ENCODE measurements at places on chromosomes 3 and 15.

DNA sequence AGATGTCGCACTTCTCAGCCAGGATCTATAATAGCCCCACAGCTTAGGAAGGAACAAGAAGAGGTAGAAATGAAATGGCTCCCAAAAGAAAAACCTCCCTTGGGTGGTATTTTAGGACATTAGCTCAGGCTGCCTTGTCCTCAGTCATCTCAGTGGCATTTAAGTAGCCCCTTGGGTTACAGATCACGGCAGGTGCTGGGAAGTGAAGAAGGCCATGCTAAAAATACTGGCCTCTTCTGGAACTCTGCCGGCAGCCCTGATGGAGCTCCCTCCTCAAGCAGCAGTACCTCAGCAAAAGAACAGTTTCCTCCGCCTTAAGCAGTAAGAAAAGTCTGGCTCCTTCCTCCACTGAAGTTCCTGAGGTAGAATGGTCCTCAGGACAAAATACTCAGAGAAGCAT lies 7.3 kb upstream of the TPM1 start:
- no peak for DNase-seq

DNA sequence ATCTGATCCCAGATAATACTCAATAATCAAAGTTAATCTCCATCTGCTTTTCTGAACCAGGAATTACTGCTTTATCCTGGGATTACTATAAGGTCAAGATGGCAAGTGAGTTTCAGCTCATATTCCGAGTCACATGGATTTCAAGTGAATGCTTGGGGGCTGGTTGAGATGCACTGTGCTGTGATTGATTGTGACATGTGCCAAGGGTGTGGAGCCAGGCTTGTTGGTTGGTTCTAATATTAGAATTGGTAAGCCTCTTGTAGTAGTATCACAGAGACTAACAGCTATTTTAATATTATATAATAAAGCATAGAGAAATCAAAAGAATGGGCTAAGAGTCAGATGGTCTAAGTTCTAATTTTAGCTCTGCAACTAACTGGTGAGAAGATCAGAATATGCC lies 74.2 kb upstream of the ICE2 start:
- no peak for DNase-seq

GRCh38 chr3:12750223-12750622 lies 8.8 kb downstream of the TMEM40 start:
- DNase-seq = no peak

DNA sequence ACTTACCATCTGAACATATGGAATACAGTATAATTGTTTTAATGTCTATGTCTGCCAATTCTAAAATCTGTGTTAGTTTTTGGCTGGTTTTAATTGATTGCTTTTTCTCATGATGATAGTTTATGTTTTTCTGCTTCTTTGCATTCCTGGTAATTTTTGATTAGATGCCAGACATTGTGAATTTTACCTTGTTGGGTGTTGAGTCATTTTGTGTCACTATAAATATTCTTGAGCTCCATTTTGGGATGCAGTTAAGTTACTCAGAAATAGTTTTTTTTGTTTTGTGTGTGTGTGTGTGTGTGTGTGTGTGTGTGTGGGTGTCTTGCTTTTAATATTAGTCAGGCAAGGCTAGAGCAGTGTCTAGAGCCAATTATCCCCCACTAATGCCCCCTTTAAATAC lies 818.8 kb upstream of the NR2F2 start:
- DNase-seq = no peak

GRCh38 chr3:106343811-106344210 lies 475.0 kb upstream of the CBLB start:
- no peak for DNase-seq

DNA sequence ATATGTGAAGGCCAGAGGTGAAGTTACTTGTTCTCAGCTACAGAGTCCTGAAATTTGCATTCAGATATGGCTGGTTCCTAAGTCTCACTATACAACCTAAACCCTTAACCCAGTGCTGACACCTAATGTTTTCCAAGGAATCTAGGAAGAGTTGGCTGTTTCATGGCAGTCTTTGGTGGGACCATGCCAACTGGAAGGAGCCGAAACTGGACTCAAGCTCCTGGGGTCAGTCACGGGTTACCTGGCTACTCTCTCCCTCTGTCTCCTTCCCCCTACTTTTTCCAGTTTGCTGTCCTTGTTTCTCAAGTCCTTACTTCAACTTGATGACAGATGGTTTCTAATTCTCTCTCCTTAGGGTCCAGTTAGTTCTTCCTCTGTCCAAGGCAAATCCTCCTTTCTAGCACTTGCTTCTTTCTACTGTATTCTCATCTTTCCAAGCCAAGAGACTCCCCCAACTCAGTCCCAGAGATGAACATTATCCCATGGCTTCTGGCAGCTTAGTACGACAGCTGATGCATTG lies 88.6 kb upstream of the COL6A5 start:
- no peak for DNase-seq

GRCh38 chr15:43908516-43909050 lies 81.8 kb downstream of the WDR76 start:
- DNase-seq = no peak

GRCh38 chr3:129052675-129053074 lies 7.9 kb upstream of the GP9 start:
- DNase-seq = no peak

- no peak for DNase-seq
Observed at GRCh38 chr3:46660003-46660402, 33.5 kb downstream of the ALS2CL start.

GRCh38 chr15:57090496-57090859 lies 172.0 kb downstream of the TCF12 start:
- no peak for DNase-seq

- no peak for DNase-seq
Observed at GRCh38 chr15:58793862-58794261, 22.8 kb downstream of the MINDY2 start.

DNA sequence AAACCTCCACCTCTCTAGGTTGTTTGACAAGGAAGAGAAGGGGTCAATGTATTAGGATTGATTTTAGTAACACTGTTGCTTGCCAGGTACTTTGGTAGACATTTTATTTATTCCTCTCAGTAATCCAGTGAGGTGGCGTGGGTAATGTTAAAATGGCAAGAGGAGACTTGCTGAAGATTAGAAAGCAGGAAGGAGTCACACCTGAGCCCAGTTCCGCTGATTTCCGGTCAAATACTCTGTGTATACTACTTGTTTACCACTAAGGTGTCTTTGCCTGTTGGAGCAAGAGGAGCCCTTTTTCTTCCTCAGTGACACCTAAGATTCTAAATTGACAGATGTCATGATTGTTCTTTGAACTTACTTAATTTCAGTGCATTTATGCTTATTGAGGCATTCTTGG lies 1.7 kb downstream of the OXNAD1 start:
- DNase-seq = no peak

- DNase-seq = peak; percentile 71
Observed at GRCh38 chr3:13420831-13421765, 976 bp upstream of the NUP210 start.

DNA sequence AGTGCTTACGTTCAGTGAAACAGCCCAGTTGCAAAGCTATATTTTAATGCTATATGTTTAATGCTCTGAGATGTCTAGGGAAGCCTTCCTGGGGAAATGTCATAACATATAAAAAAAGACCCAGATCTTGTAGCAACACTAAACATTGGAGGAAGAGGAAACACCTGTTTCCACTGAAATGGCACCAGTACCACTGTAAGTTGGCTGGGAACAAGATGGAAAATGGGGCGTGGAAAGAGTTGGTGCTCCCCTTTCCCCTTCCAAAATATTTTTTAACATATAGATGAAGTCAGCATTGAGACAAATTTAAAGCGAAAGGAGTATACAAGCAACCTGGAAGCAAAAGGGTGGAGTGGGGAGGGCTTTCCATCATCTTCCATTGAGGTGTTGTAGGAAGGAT lies 289.9 kb upstream of the COL8A1 start:
- DNase-seq = no peak

DNA sequence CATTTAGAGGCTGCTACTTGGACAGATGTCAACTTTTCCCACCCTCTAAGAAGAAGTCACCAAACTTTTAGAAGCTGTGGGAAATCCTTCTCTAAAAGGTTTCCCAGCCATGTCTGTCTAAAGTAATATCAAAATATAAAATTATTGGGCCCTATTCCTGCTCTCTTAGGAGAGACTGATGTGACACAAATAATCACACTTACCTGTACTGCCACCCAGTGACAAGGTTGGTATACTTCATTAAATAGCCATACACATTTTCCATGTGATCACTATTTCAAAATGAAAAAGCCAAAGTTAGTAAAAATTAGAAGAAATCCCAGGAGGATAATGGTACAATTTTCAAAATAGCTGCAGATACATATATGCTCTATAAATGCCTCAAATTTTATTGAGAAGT lies 12.6 kb downstream of the OSBPL11 start:
- no peak for DNase-seq

DNA sequence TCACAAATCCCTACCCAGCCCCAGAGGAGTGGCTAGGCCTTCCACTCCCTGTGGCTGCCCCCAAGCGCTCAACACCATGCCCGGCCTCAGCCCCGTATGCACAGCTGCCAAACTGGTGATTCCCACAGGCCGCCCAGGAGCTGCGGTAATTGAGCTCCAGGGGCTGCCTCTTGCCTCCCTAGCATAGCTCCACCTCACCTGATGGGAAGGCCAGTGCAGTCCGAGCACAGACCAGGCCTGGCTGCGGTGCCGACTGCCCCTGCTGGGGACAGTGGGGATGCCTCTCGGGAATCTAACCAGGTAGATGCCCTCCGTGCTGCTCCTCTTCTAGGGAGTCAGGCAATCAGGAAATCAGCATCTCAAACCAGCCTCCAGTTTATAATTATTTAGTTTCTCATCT lies 25.9 kb downstream of the SCN5A start:
- DNase-seq = no peak

DNA sequence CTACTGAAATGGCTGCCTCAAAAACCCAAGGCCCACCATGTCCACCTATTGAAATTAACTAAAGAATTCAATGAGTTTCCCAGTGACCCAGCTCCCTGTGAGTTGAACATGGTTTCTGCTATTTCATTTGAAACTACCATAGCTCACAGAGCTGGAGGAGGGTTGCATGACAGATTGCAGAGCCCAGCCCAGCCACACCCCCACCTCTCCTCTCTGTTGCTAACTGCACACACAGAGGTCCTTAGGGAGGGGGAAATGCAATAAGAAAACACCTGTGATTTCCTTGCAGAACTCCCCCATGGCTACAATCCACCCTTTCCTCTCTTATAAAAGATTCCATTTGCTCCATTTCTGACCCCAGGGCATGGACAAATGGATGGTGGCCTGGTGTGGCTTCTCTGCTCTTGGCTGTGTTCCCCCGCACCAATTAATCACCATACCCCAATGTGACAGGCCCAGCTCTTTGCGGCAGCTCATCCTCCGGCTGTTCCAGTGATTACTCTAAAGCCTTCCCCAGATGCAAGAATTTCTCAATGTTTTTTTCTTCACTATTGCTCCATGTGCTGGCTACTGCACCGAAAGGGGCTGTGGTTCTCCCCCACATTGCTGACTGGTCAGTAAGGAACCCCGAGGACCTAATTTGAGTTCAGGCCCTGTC lies 208.4 kb upstream of the KBTBD8 start:
- no peak for DNase-seq

GRCh38 chr3:43597961-43598360 lies 23.9 kb downstream of the ANO10 start:
- no peak for DNase-seq

GRCh38 chr3:23671851-23672589 lies 133.7 kb upstream of the UBE2E1 start:
- DNase-seq = no peak

DNA sequence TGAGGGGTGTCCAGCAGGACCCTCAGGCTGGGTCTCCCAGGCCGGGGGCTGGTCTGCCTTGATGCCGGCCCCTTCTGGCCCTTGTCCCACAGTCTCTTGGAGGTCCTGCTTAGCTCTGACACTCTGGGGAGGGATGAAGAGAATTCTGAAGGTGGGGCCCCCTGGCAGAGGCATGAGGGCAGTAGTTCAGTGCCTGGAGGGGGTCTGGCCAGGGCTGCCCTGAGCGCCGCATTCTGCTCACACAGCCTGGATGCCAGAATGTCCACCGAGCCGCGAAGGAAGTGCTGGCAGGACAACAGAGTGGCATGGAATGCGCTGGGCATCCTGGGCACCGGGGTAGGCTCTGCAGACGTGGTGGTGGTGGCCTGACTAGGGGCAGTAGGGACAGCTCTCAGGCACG lies 55.5 kb downstream of the SMAD6 start:
- no peak for DNase-seq

GRCh38 chr15:61832223-61832622 lies 228.0 kb downstream of the VPS13C start:
- DNase-seq = no peak

DNA sequence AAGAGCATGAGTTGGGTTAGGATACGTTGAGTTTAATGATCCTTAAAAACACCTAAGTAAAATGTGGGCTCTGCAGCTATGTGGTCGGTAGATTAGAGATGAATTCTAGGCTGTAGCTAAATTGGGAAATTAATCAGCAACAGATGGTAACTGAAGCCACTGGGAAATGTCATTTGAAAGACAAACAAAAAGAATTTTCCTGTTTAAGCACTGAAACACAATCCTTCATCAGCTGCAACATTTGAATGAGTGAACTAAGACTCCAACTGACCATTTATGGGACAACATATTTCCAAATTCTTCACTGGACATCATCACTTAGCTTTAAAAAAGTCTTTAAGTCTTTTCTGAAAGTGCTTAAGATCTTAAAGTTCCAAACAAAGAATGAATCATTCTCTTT lies 226.9 kb downstream of the ZNF385D start:
- no peak for DNase-seq

DNA sequence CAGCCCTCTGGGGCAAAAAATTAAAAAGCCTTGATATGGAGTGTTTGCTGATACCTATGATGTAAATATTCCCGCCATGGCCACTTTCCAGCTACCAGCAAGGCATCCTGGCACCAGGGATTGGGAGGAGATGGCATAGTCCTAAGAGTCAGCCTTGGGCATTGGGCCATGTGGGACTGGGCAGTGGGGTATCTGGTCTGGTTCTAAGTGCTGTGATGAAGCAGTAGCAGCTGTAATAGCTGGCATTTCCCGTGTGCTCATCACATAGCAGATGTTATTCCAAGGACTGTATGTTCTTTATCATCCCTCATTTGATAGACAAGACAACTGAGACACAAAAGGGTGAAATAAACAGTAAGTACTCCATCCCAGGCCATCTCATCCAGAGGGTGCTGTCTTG lies 6.9 kb upstream of the SACM1L start:
- no peak for DNase-seq

- no peak for DNase-seq
Observed at GRCh38 chr3:8555725-8556472, 54.3 kb downstream of the LMCD1 start.
